ENCODE measurements at places on chromosomes 2 and 18.
A peak's percentile ranks its signal among the peaks of the same experiment; 100 is the strongest.

DNA sequence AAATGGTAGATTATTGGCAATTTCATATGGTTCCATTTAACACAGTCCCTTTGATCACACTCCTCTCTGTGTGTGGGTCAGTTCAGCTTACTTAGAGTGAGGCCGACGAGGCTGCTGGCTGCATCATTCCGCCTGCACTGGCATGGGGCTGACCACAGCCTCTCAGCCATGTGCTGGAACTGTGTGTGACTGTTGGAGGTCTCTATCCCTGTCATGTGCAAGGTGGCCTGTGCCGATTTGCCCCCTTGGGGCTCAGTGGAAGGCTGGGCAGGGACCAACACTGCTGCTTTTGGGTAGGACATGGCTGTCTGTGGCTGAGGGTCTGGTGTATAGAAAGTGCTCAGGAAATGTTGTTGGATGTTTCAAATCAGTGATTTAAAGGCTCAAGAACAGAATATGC, 454.0 kb upstream of the HS6ST1 start:
- no peak for DNase-seq

DNA sequence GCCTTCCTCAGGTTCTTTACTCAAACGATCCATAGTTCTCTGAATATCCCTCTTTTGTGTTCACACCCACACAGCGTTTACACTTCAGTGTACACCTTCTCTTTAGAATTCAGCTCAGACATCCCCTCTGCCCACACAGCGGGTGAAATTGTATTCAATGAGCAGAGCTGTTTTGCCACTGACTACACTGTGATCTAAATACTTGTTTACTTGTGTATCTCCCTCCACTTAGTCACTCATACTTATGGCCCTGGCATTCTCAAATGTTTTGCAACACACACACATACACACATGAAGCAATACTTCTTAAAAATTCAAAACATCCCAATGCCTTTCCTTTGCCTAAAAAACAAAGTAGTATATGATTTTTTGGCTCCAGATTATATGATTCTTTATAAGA, 297.1 kb downstream of the TMX3 start:
- peak; percentile 68 for DNase-seq

- DNase-seq: no peak
These were observed 143.6 kb downstream of the VAPA start for GRCh38 chr18:10057401-10057893.

DNA sequence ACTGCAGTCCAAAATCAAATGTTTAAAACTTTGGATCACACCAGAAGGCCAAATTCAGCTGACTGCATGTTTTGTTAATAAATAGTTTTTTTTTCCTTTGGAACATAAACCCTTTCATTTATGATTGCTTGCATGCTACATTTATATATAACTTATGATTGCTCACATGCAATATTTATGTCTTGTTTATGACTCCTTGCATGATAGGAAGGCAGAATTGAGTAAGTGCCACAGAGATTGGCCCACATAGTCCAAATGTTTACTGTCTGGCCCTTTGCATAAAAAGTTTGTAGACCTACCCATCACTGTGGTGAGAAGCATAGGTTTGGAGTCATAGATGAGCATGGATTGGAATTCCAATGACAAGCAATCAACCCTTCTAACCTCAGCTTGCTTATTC, 30.8 kb downstream of the WDFY1 start:
- DNase-seq: no peak

- DNase-seq: no peak
These were observed 47.1 kb downstream of the CENPO start for GRCh38 chr2:24840164-24840869.

DNA sequence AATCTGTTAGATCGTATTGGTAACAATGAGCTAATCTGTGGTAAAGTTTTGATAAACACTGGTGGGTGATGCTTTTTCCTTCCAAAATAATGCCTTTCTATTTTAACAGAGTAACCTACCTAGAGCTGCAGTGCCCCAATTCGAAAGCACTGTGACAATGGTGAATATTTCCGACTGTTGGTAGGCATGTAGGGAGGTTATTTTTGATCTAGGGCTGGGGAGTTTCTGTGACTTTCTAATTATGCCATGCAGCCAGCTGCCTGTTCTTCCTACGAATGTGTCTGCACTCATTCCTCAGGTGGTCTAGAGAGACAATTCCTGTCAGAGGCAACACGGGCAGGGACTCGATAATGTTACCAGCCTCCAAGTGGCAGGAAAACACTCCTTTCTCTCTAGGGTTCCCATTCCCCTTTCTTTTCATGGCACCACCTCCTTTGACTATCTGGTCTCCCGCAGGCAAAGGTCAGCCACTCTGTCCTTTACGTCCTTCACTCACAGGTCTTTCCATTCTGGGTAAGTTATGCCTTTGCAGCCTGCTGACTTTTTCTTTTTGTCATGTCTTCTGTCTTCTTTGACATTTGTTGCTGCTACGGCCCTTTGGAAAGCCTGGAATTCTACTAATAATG, 167.2 kb upstream of the MGAT5 start:
- DNase-seq: no peak

- no peak for DNase-seq
These were observed 113.4 kb upstream of the PKDCC start for GRCh38 chr2:41934329-41934958.

GRCh38 chr2:109526442-109526970, 87.3 kb downstream of the SEPTIN10 start:
- no peak for DNase-seq

- no peak for DNase-seq
These were observed 42.9 kb upstream of the SERTAD2 start for GRCh38 chr2:64696636-64697035.

DNA sequence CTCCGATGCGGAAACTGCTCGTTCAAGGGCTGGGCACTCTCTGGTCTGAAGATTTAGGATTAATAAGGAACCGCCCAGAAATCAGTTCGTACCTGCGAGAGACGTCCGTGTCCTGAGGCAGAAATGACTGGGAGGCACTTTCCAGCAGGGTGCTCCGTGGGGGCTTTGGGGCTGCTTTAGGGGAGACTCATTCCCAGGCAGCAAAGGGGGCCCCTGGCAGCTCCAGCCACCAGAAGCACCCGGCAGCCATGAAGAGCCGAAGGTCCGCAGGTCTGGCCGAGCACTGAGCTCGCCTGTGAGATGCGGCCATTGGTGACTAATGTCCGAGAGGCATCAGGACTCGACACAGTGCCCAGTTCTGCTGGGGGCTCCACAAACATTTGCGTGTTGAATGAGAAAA, 20.9 kb downstream of the KCNG2 start:
- no peak for DNase-seq

DNA sequence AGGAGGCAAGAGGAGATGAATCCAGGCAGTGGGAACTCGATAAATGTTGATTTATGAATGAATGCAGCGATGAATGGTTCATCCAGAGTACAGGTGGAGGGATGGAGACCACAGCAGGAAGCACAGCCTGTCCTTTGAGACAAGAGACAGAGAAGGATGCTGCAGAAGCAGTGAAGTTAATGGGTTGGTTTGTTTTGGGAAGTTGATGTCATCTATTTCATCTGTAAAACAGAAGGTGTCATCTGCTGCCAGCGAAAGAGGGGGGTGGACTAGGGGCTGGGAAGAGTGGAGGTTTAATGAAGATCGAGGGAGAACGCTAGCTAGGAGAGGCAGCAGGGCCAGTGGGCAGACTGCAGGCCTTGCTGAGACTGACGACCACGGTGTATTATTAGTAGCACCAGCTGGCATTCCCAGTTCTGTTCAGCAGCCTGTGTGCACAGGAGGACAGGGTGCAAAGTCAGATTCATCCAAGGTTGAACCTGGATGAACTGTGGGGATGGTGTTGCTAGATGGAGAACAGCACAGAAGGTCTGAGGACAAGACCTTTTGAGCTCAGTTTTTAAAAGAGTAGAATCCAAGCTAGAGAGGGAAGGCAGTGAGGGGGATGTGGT, 120.3 kb upstream of the CAPN13 start:
- no peak for DNase-seq

DNA sequence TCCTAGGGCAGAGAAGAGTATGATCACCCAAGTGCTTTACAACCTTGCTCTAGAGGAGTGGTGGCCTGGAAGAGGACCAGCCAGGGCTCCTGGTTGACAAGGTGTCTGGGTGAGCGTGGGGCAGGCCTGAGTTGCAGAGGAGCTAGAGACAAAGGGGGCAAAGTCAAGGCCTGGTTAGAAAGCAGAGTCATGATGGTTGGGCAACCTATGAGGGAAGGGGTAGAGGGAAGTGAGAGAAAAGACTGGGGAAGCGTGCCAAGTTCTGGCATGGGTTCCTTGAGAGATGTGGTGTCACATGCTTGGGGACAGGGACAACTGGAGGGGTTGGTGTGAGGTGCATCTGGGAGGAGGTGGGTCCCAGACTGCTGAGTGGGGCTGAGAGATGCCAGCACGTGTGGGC, 13.5 kb downstream of the ZFP36L2 start:
- no peak for DNase-seq

DNA sequence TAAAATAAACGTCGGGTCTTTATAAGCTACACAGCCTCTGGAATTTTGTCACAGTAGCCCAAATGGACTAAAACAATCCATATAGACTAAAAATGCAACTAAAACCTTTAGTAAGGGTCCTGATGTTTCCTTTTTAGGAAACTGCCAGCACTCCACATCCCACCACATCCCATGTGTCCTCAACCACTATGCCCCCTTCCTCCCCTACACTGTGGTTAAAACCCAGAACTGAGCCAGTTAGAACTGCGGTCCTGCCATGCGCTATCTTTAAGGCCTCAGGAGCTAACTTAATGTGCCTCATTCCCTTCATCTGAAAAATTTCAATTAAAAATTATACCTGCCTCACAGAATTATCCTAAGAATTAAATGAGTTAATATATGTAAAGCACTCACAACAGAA, 41.1 kb downstream of the ACVR1 start:
- no peak for DNase-seq

DNA sequence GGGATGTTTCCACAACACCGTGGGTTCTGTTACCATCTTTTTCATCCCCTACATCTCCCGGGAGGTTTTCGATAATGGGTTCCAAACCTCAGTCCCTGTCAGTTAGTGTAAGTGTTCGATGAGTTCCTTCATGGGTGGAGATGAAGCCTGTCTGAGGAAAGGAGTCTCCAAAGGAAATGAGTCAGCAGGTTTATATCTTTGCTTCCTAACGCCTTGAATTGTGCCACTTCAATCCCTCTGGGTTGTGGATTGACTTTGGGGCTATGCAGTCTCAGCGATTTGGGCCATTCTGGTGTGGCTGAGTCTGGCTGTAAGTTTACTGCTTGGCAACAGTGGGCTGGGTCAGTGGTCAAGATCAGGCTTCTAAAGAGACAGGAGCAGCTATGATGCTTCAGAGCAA, 1.2 kb downstream of the SERPINB5 start:
- no peak for DNase-seq

DNA sequence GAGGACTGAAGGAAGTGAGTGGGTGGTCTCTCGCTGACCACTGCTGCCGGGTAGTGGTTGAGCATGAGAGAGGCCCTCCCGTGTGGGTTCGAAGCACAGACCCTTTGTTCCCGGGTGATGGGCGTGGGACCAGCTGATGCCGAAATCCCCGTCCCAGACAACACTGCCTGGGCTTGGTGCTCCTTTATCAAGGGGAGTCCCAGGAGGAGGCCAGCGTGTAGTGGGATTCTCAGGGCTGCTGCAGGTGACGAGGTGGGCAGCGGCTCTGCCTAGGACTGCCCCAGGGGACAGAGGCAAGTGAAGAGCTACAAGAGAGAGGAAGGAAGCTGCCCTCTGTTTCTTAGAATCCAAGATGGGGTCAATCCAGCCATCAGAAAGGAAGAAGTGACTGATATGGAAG, 251.3 kb upstream of the PXDN start:
- no peak for DNase-seq

DNA sequence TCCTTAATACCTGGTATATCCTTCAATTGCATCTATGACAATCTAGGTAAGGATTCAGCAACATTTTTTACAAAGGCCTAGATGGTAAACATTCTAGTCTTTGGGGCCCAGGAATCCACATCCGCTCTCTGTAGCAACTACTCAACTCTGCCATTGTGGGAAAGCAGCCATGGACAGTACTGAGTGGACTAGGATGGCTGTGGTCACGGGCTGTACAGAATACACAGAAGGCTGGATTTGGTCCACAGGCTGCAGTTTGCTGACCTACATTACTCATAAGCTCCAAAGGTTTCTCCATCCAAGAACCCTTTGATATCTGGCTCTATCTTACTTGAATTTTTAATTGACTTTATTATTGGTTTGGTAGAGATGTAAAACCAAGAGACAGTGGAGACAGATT, 418.3 kb upstream of the LRRTM1 start:
- no peak for DNase-seq

- peak; percentile 36 for DNase-seq
These were observed 68.0 kb downstream of the SERPINB8 start for GRCh38 chr18:64037812-64038414.

- DNase-seq: no peak
These were observed 66.5 kb upstream of the NEUROD1 start for GRCh38 chr2:181746844-181747243.

GRCh38 chr2:215937190-215937589, 76.2 kb downstream of the MREG start:
- no peak for DNase-seq

DNA sequence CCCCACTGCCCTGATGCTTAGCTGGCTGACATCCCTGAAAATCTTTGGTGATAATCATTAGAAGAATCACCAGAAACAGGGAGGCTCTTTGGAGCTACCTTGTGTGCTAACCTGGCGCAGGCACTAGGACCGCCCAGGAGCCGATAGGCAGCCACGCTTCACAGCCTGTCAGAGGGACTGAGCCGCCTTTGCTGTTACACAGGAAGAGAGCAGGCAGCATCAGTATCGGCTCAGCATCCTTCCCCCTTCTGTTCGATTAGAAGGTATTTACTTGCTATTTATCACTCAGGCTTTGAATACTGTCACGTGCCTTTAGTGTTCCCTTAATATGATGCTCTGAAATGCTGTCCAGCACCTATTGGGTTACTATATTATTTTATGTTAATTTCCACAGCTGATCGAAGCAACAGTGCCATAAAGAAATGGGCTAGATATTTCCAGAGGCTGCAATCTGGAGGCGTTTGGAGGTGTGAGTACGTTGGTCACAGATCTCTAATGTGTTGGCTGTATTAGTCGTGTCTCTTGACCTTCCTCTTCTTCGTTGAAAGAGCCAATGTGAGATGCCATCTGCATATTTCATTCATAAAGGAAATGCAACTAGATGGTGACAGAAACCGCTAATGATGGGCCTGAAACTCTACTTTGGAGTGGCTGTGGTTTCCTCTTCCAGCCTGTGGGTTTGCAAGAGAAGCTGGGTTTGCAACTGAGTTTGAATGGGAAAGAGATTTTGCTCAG, 110.4 kb upstream of the RAB27B start:
- no peak for DNase-seq

GRCh38 chr2:188378371-188378950, 86.8 kb downstream of the GULP1 start:
- DNase-seq: peak; percentile 4

GRCh38 chr2:101120124-101120996, 30.8 kb downstream of the TBC1D8 start:
- DNase-seq: peak; percentile 95

GRCh38 chr2:17627434-17627833, 86.9 kb downstream of the VSNL1 start:
- no peak for DNase-seq

Data from foreskin fibroblast (primary cell).